ENCODE measurements at places on chromosomes 3 and 15.

GRCh38 chr3:87793337-87793877, 265.4 kb downstream of the CGGBP1 start:
- no peak for DNase-seq

DNA sequence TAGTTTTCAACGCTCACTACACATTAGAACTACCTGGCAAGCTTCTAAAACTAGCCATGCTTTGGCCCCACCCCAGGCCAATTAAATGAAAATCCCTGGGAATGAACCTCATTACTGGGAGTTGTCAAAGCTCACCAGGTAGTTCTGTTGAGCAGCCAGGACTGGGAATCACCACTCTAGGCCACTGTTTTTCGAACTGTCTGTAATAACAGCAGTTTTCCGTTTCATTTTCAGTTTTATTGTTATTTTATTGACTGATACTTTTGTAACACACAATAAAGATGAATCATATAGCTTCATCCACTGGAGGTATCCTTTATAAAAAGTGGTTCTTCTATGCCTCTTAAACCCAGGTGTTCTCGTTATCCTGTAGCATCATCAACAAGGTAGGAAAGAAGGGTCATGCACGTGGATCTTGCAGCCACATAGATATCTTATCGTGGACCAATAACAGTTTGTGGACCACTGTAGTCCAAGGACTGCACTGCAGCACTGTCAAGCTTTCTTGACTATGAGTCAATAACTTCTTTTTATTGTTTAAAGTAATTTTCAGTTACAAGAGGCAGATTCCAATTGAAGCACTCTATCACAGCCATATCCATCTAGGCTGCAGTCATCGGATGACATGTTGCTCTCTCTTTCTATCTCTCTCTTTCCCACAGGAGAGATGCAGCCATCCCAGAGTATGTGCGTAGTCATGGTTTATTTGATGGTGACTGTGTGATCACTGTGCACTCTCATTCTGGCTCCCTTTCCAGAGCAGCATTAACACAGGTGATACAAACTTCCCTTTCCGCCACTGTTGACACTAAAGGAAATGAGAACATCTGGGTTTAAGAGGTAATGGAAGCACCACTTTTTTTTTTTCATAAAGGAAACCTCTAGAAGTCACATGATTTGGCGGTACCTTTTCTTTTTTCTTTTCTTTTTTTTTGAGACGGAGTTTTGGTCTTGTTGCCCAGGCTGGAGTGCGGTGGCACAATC, 39.0 kb upstream of the BLM start:
- no peak for DNase-seq

DNA sequence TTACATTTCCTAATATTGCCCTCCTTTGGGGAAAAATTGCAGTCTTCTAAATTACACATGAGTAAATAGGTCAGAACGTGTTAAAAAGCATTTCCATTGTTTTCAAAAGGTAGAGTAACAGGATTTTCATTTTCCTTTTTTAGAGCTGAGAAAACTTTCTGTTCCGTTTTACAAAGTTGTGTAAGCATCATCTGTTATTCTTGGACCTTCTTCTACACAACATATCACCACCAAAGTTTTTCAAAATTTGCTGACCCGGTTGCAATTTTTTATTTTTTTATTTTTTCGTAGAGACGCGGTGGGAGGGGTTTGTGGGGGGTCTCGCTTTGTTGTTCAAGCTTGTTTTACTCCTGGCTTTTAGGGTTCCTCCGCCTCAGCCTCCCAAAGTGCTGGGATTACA, 1.1 kb downstream of the CCDC39 start:
- no peak for DNase-seq

DNA sequence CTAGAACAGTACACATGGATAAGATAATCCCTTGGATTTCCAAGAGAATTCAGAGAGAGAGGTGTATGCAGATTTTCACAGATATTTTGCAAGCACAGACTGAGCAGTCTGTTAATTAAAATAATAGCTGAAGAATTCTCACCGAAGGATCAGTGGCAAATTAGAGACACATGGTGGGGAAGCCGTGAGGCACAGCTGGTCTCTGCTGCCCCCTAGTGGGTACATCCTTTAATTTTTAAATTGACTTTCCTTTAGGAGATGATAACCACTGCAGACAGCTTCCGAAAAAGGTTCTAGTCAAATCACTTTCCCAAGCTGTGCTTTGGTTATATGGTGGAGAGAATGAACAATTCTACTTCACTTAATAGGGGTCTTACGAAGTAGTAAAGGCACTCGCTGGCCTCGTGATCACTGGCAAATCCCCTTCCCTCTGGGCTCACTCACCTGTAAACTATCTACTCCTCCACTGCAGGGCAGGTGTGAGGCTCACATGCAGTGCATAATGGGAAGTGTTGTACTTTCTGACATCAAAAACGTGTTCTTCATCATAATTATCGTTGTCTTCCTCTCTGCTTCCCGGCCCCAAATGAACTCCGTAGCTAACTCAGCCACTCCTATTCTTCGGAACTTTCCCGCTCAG, 19.5 kb downstream of the MESD start:
- peak; percentile 40 for DNase-seq

All from activated gamma-delta T cell treated with anti-CD3 and anti-CD28 coated beads, Interleukin-2, amount 50 U/mL, for 16 hours (primary cell).